Activated CD4-positive, alpha-beta T cell treated with anti-CD3 and anti-CD28 coated beads for 1 hour (primary cell): ENCODE measurements at places on chromosomes 13 and 19.

GRCh38 chr19:47100290-47100689 is 13.3 kb downstream of the ZC3H4 start:
- DNase-seq = no peak

- no peak for DNase-seq
These were observed 15.5 kb upstream of the SPACA4 start for GRCh38 chr19:48591021-48591420.

- DNase-seq = no peak
These were observed 2.9 kb upstream of the FTL start for GRCh38 chr19:48962029-48962848.

DNA sequence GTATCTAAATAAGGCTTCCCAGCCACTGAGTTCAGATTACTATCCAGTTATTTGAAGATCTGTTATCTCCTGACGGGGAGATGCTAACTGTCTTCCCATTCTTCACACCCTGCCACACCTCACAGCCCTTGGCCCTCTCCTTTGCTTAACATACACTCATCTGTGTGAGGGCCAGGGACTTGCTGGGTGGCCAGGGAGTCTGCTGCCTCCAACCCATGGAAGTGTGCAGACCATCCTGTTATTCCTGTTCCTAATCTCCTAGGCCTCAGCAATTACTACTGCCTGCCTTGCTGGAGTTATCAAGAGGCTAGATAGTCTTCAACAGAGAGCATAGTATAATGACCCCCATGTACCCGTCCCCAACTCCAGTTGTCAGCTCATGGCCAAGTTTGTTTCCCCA is 36.2 kb upstream of the GTF3A start:
- DNase-seq = no peak

- no peak for DNase-seq
These were observed 10.8 kb downstream of the F2RL3 start for GRCh38 chr19:16899566-16900075.

DNA sequence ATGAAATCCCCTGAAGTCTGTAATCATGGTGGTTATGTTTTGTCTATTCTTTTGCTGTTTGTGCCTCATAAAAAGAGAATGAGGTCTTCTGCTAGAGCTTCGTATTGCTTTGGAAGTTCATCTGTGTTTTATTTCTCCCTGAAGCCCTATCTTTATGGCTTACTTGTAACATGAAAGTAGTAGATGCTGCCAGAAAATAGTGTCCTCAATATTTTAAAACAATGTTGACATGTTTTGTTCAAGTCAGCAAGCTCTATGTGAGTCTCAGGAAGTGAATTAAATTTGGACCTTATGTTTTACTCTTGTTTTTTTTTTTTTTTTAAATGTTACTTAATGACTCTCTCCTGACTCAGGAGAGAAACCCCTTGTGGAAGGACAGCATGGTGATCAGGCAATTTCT is 130.5 kb downstream of the B3GLCT start:
- DNase-seq = no peak

DNA sequence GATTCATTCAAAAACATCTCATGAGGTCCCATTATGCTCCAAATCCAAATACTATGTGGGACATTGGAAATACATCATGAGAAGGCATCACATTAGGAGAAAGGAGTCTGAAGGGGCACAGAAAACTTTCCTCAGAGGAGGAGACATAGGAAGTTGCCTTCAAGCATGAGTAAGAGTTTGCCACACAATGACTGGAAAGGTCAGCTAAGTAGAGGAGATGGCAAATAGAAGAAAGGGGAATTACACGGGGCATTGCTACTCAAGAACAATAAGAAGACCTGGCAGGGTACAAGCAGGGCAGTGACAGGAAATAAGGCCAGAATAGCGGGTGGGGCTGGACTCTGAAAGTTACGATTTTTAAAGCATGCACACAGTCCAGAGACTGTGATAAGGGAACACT is 231.6 kb downstream of the SPRY2 start:
- no peak for DNase-seq

- DNase-seq = no peak
These were observed 23.5 kb upstream of the MIER2 start for GRCh38 chr19:367963-368629.

GRCh38 chr19:29812080-29812880 is 489 bp downstream of the CCNE1 start:
- no peak for DNase-seq

DNA sequence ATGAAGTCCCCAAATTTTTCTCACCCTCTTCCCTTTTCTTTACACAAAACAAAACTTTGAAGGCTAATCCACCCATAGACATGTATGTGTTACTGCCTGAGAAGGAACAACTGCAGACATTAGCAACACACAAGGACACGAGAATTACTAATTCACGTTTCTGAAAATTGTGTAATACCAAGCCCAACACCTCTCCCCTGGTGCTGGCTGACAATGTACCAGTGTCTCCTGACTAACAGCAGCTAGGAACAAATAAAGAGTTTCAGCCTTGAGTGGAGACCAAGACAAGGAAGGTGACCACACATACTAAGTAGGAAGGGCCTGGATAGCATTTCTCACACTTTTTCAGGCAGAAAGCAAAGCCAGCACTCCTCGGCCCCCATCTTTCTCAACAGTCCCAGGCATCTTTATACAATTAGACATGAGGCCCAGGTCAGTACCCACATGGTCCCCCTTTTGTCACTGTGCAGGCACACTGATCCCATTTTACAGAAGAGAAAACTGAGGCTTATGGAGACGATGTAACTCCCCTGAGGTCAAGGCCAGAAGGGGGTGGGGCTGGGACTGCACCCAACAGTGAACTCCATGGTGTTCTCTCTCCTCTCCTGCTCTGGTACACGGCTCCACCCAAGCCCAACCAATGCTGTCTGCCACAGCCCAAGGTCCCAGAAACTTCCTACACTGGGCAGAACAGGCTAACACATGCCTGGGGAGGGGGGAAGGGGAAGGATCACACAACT is 8.7 kb downstream of the BRD4 start:
- DNase-seq = no peak

DNA sequence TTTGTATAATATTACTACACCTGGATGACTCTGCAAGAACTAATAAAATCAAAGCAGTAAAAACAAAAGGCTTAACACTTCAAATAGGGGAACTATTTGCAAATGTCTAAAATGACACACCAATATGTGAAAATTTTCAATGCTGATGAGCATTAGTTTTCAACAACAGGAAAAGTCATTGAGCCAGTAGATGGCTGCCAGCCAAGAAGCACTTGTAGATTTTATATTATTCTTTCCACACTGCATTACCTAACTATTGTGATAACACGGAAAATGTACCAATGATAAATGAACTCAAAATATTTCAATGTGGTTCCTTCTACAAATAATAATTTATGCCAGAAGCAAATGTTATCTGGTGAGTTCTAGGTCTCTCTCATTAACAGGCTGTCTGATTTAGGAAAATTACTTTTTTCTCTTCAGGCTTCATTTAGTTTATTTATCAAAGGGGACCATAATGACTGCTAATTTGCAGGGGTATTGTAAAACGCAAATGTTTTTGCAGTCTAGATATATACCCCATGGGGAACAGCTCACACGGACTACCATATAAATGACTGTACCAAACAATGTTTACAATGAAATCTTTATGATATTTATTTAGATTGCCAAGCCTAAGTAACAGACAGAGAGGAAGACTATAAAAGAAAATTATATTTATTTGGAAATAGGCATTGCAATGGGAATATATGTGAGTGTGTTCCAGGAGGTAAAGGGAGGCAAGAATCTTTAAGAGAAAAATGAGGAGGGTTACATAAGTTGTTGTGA is 407.8 kb downstream of the LIG4 start:
- DNase-seq = no peak

DNA sequence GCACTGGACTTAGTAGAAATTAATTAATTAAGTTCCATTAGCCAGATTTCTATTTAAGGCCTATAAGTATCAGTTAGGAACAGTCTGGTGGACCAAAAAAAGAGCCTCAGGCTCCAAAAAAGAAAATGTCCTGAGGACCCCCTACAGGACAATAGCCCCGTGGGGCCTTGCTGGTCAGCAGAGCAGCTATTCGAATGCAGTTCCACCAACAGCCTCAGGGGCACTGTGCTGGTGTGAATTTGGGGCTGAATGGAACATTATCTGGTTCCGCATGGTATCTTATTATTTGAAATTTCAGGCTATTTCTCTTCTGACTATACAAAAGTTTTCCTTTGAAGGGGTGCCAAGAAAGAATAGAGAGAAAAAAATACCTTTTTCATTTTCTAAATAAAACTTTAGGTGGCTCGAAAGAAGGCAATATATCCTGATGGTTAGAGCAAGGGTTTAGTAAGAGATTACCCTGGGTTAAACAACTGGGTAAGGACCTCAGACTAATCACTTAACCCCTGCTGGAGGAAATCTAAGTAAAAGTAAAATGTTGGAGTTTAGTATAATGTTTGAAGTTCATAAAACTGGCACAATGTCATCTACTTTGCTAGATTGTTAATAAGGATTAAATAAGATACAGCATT is 147.2 kb downstream of the MIPEP start:
- DNase-seq = no peak

DNA sequence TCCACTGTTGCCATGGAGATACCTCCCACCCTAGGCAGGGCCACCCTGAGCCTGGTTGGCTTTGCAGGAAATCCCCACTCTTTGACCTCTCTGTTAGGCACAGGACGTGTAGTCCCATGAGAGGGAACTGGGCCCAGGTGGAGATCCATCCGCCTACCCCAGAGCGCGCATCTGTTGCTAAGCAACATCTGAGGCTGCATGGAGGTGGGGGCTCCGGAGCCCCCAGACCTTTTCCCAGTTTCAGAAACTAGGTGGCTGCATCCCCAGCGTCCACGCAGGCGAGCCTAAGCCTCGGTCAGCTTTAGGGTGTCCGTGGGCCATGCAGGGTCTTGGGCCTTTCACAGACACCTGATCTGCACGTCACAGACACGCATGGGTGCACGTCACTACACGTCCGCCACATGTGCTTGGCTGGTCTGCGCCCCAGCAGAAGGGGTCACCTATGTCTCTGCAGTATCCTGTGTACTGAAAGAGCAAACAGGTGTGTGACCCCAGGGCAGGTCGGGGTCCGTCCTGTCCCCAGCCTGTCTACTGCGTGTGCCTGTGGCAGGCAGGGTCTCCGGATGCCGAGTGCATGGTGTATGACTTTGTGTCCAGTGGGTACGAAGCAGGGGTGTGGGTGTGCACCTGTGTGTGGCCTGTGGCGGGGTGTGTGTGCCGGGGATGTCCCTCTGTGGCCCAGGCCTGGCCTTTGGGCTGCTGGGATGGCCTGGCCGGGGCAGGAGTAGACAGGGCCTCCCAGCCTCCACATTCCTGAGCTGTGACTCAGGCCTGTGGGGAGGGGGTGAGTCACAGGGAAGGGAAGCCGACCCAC is 4.1 kb upstream of the CIRBP start:
- DNase-seq = no peak

DNA sequence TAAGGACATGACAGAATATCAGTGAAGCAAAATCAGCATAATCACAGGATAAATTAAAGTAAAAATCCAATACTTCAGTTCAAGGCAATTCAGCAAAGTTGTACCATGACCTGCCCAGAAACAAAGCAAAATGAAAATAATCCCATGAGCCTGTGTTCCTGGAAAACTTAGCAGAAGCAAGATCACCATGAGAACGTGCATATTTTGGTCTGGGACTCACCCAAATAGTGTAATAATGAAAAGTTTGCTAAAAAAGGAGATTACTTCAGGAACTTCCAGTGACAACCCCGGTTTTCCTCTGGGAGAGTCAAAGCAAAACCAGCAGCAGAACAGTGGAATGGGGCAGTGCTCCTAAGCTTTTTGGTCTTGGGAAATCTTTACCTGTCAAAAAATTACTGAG is 14.9 kb upstream of the RPL21 start:
- DNase-seq = no peak

- no peak for DNase-seq
These were observed 299.7 kb downstream of the DLEU7 start for GRCh38 chr13:50543782-50544181.

DNA sequence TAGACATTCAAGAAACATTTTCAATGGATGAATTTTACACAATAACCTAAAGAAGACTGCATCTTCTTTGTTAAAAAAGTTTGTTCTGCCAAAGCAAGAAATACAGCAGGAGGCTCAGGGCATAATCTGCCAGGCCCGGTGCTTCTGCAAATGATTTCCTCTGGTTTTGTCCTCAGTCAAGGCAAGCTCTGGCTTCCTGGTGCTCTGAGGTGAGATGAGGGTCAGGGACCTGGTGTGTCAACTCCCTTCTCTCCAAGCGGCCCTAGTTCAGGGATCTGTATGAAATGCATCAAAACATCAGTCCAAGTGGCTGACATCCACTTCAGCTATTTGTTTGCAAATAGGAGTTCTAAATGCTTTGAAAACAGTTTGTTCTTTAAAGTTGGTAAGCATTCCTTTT is 31.6 kb downstream of the LACC1 start:
- DNase-seq = no peak

DNA sequence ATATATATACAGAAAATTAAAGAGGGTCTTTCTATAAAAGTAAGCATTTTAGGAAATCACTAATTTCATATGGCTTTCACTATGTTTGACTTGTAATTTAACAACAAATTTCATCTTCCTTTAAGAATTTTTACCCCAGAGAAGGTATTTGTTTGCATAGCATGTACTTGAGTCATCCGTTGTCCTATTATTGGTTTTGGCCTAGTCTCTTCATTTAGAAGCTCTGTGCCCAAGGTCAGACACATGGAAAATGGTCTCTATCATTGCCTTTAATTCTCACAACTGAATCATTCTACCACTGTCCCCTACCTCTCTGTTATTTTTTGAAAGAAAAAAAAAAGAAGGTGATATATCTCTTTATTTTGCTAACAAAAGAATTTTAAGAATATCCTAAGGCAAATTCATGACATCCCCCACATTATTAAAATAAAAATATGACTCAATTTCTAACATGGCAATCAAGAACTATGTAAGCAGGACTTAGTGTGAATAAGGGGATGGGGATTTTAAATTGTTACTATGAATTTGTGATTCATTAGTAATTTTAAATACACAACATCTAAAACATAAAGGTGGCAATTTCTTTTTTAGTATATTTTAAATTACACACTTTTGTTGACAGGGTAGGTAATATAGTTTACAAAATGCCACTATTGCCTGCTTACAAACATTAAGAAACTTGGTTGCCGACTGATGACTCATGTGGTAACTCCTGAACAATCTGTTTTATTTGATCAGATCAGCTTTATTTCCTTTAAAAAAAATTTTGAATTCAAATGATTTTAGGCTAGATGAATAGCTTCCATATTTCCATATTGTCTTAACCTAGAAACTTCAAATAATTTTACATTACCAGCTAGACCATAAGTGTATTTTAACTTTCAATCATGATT is 13.9 kb downstream of the SLITRK5 start:
- no peak for DNase-seq

GRCh38 chr13:50593207-50593606 is 250.3 kb downstream of the DLEU7 start:
- DNase-seq = no peak

- DNase-seq = no peak
These were observed 505 bp upstream of the ZIC2 start for GRCh38 chr13:99980824-99981734.

GRCh38 chr19:9702186-9702585 is 27.3 kb upstream of the ZNF562 start:
- no peak for DNase-seq

GRCh38 chr19:47499371-47499770 is 15.4 kb upstream of the KPTN start:
- no peak for DNase-seq
